DMS153 (cell line): ENCODE measurements at places on chromosomes 6 and 20.

DNA sequence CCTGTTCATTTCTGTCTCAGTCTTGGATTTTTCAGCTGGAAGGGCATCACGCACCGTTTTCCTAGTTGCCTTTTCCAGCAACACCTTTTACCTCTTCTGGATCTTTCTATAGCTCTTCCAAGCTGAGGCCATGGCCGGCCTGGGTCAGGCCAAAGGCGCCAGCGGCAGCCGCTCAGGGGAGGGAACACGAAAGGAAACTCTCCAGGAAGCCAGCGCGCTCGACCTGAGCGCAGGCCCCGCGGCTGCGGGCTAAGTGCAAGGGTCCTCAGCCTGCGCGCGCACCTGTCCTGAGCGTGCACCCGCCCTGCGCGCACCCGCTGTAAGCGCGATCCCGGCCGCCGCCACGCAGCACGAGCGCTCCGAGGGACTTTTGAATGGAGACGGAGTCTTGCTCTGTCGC, 43.8 kb upstream of the TMEM181 start:
- no peak for DNase-seq

GRCh38 chr6:130466748-130467061, 100.9 kb downstream of the TMEM200A start:
- DNase-seq = no peak

DNA sequence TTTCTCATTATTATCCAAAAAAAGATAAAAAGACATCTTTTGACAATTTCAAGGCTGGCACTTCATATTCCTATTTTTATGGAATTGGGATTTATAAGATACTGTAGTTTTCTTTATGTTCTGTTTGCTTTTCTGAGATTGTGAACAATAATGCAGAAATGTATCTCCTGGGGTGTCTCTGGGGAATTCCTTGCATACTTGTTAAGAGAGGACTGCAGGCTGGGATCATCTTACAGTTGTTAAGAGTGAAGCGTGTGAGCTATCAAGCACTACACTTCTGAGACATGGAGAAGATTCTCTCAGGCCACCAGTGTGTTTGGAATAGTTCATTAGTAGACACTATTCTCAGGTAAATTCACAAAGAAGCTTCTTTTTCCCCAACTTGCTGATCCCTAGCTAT, 963.3 kb upstream of the GJE1 start:
- no peak for DNase-seq

GRCh38 chr6:42813074-42813645, 31.3 kb downstream of the BICRAL start:
- DNase-seq = no peak

DNA sequence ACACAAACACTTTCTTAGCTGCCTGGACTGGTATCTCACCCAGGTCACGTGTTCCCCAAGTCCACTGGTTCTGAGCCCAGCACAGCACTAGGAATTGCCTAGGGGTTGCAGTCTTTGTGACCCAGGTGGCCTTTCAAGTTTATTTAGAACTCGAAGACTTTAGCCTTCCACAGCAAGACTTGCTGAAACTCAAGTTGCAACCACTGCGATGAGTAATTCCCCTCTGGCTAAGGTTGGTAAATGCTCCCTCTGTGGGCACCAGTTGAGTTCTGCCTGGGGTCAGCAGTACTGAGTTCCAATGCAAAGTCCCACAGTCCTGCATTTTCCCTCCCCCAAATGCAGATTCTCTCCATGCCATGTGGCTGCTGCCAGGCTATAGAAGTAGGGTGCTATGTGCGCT, 77.6 kb upstream of the MOCS1 start:
- DNase-seq = no peak

DNA sequence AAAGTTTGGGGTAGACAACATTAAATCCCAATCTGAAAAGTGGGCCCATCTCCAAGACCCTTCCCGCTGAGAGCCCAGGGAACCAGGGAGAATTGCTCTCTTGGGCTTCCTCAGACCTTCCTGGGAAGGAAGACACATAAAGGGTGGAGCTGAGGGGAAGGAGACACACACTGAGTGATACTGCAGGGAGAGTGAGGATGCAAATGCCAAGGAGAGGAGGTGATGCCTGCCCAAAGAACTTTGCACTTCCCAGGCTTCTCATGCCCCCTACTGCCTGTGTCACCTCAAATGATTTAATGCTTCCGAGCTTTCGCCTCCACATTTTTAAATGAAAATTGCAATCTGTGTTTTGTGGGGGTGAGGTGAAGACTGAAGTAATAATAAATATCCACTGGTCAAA, 7.5 kb upstream of the BTN2A1 start:
- DNase-seq = no peak

- DNase-seq = no peak
Measured at GRCh38 chr6:14640631-14641030, 523.1 kb downstream of the CD83 start.

DNA sequence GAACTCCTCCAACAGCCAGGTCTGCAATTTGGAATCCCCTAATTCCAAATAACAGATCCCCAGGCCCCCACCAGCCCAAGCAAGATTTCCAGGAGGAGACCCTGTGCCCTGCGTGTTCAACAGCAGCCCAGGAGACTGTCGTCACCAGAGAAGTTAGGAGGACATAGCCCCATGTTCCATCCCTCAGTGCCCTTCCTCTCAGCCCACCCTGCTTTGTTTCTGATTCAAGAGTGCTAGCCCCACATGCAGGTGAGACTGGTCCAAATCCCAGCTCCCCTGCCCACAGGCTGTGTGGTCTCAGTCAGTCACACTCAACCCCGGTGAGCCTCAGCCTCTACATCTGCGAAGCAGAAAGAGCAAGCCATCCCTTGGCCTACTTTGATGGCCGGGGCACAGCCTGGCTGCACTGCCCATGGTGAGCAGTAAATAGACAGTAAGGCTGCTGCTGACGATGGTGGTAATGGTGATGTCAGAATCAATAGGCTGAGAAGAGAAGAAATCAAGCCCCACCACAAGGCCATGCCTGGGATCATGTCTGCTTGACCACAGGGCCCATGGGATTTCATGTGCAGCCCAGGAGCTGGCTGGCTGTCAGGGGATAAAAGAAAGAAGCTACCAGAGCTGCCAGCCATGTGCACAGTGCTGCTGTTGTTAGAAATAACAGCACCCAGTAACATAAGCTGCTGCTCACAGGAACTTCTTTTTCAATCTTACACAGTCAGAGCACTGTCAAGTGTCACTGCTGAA, 51.5 kb upstream of the NXT1 start:
- no peak for DNase-seq

DNA sequence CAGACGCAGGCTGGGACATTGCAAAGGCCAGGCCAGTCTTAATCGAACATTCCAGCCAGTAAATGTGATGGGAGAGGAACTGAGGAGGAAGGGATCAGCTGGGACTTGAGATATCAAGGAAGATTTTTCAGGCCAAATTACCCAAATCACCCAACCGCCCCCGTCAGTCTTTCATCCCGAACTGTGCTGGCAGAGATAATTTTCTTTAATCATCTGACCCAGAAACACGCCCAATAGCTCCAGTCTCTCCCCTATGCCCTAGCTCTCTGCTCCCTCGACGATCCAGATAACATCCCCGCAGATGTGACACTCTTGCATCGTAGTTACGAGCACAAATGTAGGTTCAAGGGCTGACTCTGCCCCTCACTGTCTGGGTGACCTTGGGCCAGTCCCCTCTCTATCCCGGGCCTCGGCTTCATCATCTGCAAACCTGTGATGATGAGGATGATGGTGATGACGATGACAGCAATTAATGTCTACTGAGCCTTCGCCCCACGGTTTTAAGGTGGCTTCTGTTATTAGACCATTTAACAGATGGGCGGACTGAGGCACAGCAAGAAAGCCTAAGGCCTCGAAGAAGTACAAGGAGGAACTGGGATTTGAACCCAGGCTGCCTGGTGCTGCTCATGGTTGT, 118.6 kb downstream of the PREX1 start:
- DNase-seq = no peak

DNA sequence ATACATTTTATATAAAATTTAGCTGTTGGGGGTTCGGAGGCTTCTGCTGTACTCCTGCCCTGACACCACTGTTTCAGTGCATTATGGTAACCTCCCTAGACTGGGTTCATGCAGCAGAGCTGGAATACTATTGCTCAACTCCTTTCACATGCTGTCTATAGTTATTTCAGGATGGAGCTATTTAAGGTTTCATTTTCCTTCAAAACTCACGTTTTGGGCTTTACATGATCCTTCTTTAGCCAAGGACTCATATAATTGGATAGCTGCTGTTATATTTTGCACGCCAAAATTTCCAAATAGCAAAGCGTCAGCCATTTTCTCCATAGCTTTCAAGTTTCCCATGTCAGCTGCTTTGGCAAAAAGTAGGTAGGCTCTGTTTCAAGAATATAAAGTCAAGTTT, 76.8 kb downstream of the SEL1L2 start:
- no peak for DNase-seq

DNA sequence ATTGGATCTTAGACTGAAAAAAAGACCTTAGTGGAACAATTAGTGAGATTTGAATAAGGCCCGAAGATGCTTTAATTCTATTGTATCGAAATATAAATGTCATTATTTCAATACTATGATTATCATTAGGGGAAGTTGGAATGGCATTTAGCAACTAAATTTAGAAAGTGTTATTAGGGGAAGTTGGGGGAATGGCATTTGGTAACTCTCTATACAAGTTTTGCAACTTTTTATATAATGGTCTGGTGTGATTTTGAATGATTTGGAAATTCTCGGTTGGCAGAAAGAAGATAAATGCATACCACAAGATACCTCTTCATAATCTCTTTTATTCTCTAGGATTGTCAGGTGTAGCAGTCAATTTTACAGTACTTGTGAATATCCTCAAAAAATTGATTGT, 49.2 kb downstream of the RNF144B start:
- DNase-seq = no peak

GRCh38 chr6:41700463-41701347, 34.7 kb downstream of the TFEB start:
- no peak for DNase-seq

DNA sequence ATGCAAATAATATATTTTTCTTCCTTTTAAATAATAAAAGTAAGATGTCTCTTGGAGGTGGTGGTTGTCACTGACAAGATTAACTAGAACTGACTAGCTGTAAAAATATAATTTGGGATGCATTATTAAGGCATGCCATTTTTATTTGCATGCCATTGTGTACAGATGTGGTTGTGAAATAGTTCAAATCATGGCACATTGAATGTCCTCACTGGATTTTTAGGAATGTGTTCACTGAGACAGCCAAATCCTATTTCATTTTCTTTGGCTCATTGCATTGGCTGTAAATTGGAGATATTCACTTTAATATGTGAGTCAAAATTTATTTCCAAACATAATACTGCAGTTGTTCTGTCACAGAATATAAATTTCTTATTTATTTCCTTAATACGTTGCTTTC, 62.3 kb downstream of the ESR1 start:
- no peak for DNase-seq

DNA sequence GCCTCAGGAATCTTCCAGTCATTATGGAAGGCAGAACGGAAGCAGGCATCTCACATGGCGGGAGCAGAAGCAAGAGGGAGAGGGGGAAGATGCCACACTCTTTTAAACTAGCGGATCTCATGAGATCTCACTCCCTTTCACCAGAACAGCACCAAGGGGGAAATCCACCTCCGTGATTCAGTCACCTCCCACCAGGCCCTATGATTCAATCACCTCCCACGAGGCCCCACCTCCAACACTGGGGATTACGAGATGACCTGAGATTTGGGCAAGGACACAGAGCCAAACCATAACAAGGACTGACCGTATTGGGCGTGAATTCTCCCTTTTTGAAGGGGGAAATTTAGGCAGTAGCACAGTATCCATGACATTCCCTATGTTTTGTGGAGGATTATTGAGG, 88.8 kb downstream of the TMEM170B start:
- DNase-seq = no peak

- no peak for DNase-seq
Measured at GRCh38 chr6:135465903-135466302, 31.6 kb downstream of the AHI1 start.

GRCh38 chr6:3250231-3250675, 8.5 kb upstream of the PSMG4 start:
- DNase-seq = no peak

- no peak for DNase-seq
Measured at GRCh38 chr6:166402582-166403277, 20.0 kb upstream of the MPC1 start.

DNA sequence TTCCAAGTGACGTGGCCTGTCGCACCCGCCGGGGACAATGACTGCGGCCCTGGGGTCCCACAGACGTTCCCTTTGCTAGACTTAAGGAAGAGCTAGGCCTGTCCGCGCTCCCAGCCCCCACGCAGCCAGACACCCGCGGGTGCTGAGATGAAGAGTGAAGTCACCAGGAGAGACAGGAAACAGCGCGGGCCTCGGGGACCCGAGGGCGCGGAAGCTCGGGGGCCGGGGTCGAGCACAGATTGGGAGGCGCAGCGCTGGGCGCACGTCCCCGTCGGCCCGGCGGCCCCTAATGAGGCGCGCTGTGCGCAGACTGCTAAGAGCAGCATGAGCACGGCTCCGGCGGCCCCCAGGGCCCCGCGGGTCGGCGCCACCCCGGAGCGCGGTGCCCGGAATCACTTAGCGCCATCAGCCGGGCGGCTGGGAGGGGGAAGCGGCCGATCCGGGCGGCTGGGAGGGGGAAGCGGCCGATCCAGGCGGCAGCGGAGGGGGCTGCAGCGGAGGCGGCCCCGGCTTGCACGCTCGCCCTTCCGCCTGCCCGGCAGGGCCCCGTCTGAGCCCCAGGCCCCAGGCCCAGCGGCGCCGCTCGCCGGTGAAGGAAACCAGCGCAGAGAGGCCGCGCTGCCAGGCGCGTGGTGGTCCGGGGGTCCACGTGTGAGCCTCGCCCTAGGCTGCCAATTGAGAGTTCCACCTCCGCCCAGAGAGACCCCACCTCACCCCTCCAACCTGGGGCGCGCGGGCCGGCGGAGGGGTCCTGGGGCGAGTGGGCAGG, 8.3 kb upstream of the AVP start:
- no peak for DNase-seq

GRCh38 chr6:152502421-152503188, 134.6 kb downstream of the SYNE1 start:
- no peak for DNase-seq

DNA sequence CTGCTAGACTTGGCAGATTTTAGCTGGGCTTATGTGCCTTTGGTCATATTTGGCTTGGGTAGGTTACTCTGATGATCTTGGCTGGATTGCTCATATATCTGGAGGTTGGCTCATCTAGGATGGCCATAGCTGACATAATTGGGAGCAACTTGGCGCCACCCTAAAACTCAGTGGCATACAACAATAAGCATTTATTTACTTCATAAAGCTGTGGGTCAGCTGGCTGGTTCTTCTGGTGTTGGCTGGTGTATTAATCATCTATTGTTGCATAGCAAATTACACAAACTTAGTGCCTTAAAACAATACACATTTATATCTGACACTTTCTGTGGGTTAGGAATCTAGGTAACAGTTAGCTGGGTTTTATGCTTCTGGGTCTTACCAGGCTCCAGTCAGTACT, 297.3 kb upstream of the JAG1 start:
- no peak for DNase-seq
